SK-N-SH treated with all-trans-retinoic acid at 6 μM for 48 hours (cell line): ENCODE measurements at places on chromosomes 11 and 22.

DNA sequence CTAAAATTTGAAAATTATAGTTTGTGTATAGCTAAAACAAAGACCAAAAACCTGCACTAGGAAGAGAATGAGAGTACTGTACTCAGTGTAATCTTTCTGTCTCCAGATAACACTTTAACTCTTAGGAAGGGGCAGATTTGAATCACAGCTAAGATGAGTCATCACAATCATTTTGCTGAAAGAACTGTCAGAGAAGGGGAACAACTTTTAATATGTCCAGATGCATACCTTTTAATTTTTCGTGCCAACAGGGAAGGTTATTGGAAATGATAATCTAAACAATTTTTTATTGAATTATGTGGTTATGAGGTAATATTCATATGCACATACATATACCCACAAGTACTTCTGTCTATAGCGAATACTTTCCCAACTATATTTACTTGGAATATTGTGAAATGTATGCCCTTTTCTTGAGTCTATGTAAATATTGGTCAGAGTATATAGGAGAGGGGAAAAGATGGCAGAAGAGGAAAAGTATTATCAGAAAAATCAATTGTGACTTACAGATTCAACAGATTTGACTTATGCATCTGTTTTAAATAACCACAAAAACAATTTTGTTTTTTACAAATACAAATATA, 51.1 kb upstream of the MUC15 start:
- peak; percentile 80 for ATAC-seq

- ATAC-seq: no peak
These were observed 65.8 kb downstream of the PARVB start for GRCh38 chr22:44089717-44090570.

- ATAC-seq: no peak
These were observed 38.4 kb downstream of the RPL27A start for GRCh38 chr11:8720868-8721608.

DNA sequence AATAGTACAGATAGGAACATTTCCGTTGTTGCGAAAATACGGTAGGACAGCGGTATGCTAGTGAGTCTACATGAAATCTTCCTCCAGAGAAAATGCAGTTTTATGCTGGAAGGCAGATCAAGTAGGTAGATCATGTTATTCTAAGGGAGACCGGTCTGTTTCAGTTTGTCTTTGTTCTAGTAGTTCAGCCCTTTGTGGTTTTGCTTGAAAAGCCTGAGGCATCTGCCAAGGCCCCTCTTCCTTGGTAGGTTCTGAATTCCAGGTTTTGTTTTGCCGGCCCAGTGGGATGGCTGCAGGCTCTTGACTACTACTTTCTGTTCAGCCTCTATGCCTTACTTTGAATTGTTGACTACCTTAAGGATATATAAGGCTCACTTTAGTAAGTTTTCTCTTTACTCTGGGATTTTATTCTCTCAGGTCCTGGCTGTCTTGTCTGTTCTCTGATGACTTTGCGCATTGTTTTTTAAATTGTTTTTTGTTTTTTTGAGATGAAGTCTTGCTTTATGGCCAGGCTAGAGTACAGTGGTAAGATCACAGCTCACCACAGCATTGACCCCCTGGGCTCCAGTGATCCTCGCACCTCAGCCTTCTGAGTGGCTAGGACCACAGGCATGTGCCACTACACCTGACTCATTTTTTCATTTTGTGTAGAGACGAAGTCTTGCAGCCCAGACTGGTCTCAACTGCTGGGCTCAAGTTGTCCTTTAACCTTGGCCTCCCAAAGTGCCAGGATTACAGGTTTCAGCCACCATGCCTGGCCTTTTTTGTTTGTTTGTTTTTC, 53.7 kb downstream of the HIPK3 start:
- no peak for ATAC-seq

DNA sequence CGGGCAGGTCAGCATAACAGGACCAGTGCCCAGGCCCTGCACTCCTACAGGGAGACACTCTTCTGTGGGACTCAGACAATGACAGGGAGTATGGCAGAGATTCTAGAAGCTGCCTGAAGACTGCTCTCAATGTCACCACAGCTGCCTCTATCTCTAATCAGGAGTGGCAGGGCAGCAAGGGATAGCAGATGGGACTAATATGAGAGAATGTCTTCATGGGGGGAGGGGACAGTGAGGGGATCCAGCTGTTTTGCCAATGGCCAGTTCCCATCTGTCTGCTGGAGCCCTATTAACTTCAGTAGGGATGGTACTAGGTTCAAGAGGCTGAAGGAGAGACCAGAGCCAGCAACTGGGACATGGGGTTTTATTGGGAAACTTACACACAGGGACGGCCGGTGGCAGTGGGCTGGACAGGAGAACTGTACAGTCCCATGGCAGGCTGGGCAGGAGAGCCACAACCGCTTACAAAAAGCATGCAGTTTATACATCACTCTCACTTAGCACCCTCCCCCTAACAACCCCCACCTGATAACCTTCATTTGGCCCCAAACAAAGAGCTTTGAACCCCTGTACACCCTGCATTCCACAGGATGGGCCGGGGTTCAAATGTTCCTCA, 2.5 kb upstream of the CD82 start:
- ATAC-seq: no peak

- no peak for ATAC-seq
These were observed at the start of gene GSTT4 for GRCh38 chr22:24005201-24005600. GSTT4 (minus strand) TSS chr22:24005453; CDS start chr22:24005356, 97 bp downstream.

DNA sequence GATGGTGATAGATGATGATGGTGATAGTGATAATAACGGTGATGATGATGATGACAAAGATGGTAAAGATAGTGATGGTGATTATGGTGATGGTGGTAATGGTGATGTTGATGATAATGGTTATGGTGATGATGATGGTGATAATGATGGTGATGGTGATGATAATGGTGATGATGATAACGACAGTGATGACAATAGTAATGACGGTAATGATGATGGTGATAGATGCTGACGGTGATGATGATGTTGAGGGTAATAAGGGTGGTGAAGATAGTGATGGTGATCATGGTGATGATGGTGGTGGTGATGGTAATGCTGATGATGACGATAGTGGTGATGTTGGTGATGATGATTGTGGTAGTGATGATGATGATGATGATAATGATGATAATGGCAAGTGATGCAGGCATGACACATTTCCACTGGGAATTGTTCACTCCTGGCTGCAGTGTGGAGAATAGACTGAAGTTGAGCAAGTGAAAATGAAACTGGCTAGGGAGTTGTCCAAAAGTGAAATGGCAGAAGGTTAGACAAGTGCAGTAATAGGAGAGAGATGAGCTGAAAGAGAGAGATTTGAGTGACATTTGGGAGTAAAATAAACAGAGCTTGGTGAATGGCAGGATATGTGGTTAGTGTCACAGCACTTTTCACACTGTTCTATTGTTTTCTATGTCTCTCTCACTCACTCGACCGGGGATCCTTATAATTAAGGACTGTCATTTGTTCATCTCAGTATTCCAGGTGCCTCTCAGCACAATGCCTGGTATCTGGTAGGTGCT, 992.5 kb downstream of the OPCML start:
- no peak for ATAC-seq

- ATAC-seq: no peak
These were observed 226.1 kb upstream of the FAT3 start for GRCh38 chr11:91998481-91998880.

DNA sequence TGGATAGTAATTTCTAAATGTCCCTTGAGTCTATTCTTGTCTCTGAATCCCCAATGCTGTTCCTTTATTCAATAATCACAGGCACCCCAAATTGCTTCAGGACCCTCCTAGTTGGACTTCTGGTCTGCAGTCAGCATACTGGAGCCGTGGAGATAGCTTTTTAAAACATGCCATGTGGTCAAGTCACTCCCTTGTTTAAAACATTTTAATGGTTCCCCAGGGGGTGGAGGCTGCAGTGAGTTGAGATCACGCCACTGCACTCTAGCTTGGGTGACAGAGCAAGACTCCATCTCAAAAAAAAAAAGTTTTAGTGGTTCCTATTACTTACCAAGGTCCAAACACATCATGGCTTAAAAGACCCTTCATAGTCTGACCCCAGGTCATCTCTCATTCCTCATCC, 220.3 kb downstream of the ADAMTS15 start:
- ATAC-seq: no peak

DNA sequence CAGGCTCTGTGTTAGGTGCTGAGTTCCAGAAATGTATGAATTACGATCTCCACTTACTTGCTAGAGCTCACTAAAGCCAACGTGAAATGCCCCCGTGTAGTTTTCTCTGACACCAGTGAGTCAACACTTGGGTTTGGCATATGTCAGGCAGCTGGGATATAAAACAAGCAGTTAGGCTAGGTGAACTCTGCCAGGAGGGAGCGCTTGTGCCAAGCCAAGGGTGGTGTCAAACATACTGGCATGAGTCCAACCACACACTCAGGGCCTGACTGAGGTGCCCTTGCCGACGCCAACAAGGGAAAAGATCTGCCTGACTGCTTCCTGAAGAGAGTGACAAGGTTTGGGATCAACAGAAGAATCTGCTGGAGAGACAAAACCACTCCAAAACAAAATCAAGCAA, 167.8 kb upstream of the NARS2 start:
- peak; percentile 30 for ATAC-seq

DNA sequence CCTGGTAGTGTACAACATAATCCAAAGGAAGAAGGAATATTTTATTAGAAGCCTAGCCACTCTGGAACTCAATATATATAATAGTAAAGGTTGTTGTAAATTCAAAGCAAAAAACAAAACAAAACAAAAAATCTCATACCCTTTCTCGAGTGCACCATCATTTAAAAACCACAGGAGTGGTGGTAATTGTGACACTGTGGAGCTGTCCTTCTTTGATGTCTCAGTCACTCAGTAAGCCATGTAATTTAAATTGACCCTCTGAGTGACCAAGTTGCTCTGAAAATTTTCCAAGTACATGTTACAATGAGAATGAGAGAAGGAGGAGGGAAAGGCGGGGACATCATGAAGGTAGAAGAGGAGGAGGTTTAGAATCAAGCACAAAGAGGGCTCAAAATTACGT, 6.6 kb downstream of the PRSS23 start:
- no peak for ATAC-seq
